ENCODE measurements at places on chromosomes 1 and 21. TPM values are rescaled to one million over a fixed set of nuclear protein-coding genes. Genes with fewer than 3 reads are reported as not detected.

- no peak overlapping the region for H3K27ac ChIP-seq
- H3K36me3 ChIP-seq = peaks cover 16% of the 10 kb centered on the region
- no peaks in the 10 kb centered on the region for H3K27me3 ChIP-seq
- no peak for DNase-seq
- peaks cover 10% of the 10 kb centered on the region for H3K4me1 ChIP-seq
Measured at GRCh38 chr1:115656461-115657077, 14.8 kb downstream of the VANGL1 start.

The CD247 gene
- 3.7 TPM for total RNA-seq

GRCh38 chr1:154833209-154833608, 36.9 kb downstream of the KCNN3 start:
- DNase-seq = no peak
- H3K27me3 ChIP-seq = no peaks in the 10 kb centered on the region
- no peaks in the 10 kb centered on the region for H3K4me1 ChIP-seq

- no peak overlapping the region for H3K27ac ChIP-seq
- H3K4me1 ChIP-seq = no peaks in the 10 kb centered on the region
- no peaks in the 10 kb centered on the region for H3K27me3 ChIP-seq
- H3K4me3 ChIP-seq = no peak overlapping the region
Measured at GRCh38 chr1:148162363-148162762, 10.3 kb upstream of the NBPF11 start.

GRCh38 chr1:50975436-50975835, 5.4 kb downstream of the CDKN2C start:
- H3K27me3 ChIP-seq = no peaks in the 10 kb centered on the region
- H3K27ac ChIP-seq = peak overlapping the region; percentile 92
- DNase-seq = no peak
- no peak overlapping the region for H3K4me3 ChIP-seq
- no peaks in the 10 kb centered on the region for H3K4me1 ChIP-seq

GRCh38 chr1:34770891-34771504, 10.0 kb upstream of the GJB3 start:
- H3K27me3 ChIP-seq = no peaks in the 10 kb centered on the region
- H3K4me3 ChIP-seq = no peak overlapping the region
- H3K27ac ChIP-seq = no peak overlapping the region
- H3K36me3 ChIP-seq = no peaks in the 10 kb centered on the region
- DNase-seq = no peak
- no peaks in the 10 kb centered on the region for H3K4me1 ChIP-seq

GRCh38 chr1:5317391-5317790, 663.0 kb downstream of the AJAP1 start:
- no peak for DNase-seq
- H3K36me3 ChIP-seq = no peaks in the 10 kb centered on the region
- no peak overlapping the region for H3K27ac ChIP-seq
- no peak overlapping the region for H3K4me3 ChIP-seq
- H3K27me3 ChIP-seq = no peaks in the 10 kb centered on the region

DNA sequence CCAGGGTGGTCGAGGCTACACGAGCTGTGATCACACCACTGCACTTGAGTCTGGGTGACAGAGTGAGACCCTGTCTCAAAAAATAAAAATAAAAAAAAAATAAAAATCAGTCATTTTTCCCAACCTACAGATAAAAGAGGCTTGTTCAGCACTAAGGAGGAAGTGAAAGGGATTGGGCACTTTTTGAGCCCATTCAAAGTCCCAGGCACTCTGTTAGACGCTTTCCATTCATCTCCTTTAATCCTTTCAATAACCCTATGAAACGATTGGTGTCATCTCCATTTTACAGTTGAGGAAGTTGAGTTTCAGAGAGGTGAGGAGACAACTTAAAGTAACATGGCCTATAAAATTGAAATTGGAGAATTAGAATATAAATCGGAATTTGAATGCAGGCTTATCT, 10.4 kb upstream of the AGO4 start:
- no peaks in the 10 kb centered on the region for H3K27me3 ChIP-seq
- no peak overlapping the region for H3K4me3 ChIP-seq

The CD2 gene
- total RNA-seq = not detected

GRCh38 chr1:184824691-184825323, 70.1 kb upstream of the EDEM3 start:
- peaks cover 6% of the 10 kb centered on the region for H3K4me1 ChIP-seq
- DNase-seq = no peak
- no peak overlapping the region for H3K4me3 ChIP-seq
- H3K27ac ChIP-seq = peak overlapping the region; percentile 88
- peaks cover 28% of the 10 kb centered on the region for H3K36me3 ChIP-seq

The VWA5B1 gene
- not detected for total RNA-seq

The PLXNA2 gene
- 33.0 TPM for total RNA-seq

- no peaks in the 10 kb centered on the region for H3K27me3 ChIP-seq
- H3K4me1 ChIP-seq = no peaks in the 10 kb centered on the region
- peak within 1 kb of the TSS; percentile 52 for H3K27ac ChIP-seq
- peak within 1 kb of the TSS; percentile 71 for H3K4me3 ChIP-seq
Measured at GRCh38 chr1:3772715-3773571, at the start of gene SMIM1. Gene SMIM1 (plus strand): TSS chr1:3772749. CDS start chr1:3775374, 2,625 bp downstream.

DNA sequence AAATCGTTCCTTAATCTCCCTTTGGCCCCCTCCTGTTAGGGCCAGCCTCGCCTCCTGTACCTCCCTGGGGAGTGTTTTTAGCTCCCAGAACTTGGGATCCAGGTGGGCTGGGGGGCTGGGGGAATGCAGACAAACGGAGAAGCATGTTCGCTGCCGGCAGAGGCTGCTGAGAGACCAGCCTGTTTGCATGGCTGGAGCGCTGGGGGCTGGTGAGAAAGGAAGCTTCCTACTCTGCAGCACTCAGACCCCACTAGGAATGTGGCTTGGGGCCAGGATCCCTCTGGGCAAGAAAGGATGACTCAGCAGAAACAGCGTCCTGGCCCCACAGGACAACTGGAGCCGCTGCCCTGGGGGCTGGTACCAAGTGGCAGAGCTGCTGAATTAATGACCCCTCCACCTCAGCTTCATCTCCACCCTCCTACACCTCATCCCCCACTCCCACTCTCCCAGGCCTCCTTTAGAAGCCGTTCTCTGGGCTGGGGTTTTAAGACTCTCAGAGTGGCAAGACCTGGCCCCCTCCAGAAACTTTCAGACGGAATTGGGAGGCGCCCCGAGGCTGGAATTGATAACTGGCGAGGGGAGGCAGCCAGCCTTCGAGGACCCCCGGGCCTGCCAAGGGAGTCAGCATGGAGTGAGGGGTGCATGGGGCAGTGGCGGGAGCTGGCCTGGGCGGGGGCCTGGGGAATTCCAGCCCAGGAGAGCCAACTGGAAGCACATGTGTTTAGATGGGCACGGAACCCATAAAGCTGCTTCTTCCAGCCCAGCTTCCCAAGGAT, 28.5 kb upstream of the EPS8L3 start:
- H3K36me3 ChIP-seq = no peaks in the 10 kb centered on the region
- peak; percentile 77 for DNase-seq
- H3K27me3 ChIP-seq = no peaks in the 10 kb centered on the region
- no peak overlapping the region for H3K4me3 ChIP-seq
- H3K27ac ChIP-seq = no peak overlapping the region

DNA sequence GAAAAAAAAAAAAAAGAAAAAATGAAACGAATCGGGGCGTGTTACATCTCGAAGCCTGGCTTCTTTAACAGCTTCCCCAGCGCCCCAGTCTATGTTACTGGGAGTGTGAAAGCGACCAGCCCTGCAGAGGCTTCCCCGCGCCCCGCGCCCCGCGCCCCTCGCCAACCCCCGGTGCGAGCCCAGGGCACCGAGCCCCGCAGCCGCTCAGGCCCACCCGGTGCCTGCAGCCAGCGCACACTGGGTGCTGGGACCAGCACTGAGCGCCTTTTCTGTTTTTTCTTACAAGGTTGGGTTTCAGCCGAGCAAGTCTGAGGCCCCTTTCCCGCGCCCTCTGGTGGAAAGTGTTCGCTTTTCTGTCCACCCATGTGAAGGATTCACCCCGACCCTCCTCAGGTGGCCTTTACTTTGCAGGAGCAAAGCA, 42.1 kb upstream of the ZNF496 start:
- peak overlapping the region; percentile 59 for H3K4me3 ChIP-seq
- no peak overlapping the region for H3K27ac ChIP-seq
- DNase-seq = peak; percentile 67
- no peaks in the 10 kb centered on the region for H3K36me3 ChIP-seq

The SPRR2B gene
- not detected for total RNA-seq

GRCh38 chr1:185419718-185420117, 102.7 kb upstream of the IVNS1ABP start:
- DNase-seq = no peak
- H3K36me3 ChIP-seq = no peaks in the 10 kb centered on the region
- H3K27me3 ChIP-seq = no peaks in the 10 kb centered on the region
- no peak overlapping the region for H3K27ac ChIP-seq
- no peak overlapping the region for H3K4me3 ChIP-seq
- H3K4me1 ChIP-seq = no peaks in the 10 kb centered on the region

DNA sequence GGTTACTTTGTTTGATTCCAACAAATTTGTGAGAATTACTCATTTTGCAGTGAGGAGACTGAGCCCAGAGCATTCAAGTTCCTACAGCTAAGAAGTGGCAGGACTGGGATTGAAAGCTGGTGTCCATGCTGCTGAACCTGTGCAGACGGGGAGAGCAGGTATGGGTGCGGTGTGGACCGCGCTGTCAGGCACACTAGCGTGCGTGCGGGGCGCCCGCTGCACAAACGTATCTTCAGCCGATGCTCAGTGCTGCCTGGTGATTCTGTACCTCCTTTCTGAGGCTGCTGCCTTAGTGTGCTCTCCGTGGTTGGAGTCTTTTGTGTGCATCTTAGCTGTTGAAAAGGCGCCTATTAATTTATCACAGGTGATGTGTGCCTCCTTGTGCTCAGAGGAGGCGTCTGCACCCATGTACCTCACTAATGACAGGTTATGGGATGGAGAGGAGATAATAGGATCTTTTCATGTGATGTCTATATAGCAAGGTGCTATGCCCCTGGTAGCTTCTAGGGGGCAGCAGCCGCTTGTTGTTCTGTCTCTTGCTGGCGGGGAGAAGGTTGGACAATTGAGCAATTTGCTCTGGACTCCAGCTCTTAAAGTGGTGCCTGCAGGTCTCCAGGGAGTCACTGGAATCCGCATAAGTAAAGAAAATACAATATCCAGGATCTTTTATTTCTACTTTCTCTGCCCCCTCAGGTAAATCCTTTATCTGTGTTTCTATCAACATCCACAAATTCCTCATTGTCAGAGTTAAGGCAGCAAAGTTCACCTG, 32.5 kb downstream of the PEX14 start:
- no peaks in the 10 kb centered on the region for H3K27me3 ChIP-seq
- H3K36me3 ChIP-seq = no peaks in the 10 kb centered on the region
- no peak overlapping the region for H3K4me3 ChIP-seq
- peaks cover 13% of the 10 kb centered on the region for H3K4me1 ChIP-seq
- no peak overlapping the region for H3K27ac ChIP-seq

GRCh38 chr1:110220324-110220723, 10.2 kb downstream of the KCNC4 start:
- DNase-seq = no peak
- H3K36me3 ChIP-seq = peaks cover 11% of the 10 kb centered on the region
- H3K4me1 ChIP-seq = no peaks in the 10 kb centered on the region
- no peak overlapping the region for H3K4me3 ChIP-seq
- no peaks in the 10 kb centered on the region for H3K27me3 ChIP-seq
- H3K27ac ChIP-seq = no peak overlapping the region

GRCh38 chr1:8474369-8474768, 156.5 kb downstream of the SLC45A1 start:
- H3K4me1 ChIP-seq = no peaks in the 10 kb centered on the region
- no peak overlapping the region for H3K27ac ChIP-seq
- no peak overlapping the region for H3K4me3 ChIP-seq
- H3K36me3 ChIP-seq = no peaks in the 10 kb centered on the region
- H3K27me3 ChIP-seq = no peaks in the 10 kb centered on the region

The TRAF3IP3 gene
- not detected for total RNA-seq

All from ascending aorta (tissue), 2 donors.